ENCODE measurements at places on chromosomes 7 and 10.

DNA sequence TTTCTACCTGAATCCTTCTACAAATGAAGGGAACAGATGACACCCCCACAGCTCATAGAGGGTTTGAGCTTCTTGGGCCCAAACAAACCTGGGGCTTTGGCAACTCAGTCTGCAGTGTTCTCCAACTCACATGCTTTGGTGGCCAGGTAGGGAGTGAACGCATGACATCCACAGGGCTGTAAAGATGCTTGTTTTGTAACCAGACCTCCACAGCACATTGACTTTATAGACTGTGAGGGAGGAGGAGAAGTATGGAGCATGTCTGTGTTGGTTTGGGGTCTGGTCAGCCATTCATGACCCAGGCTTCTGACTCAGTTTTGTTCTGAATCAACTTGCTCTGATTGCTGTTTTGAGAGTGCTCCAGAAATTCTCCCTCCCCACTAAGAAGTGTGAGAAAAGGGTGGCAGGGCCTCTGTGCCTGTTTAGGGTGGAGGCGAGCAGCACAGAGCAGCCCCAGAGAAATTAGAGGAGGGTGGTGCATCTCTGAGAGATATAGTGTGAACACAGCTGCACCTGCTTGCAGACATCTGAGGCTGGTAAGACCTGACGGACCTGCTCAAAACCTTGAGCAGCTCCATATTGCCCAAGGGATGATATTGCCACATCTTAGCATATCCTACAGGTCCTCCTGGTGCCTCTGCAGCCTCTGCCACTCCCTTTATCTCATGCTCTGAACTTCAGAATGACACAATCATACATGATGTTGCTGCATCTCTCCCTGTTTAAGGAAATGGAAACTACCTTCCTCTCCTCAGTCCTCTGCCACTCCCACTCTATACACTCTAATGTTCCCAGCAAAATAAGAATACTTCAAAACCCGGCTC lies 287.7 kb downstream of the ABCA13 start:
- DNase-seq, result no peak

GRCh38 chr7:26008428-26008827 lies 143.6 kb upstream of the NFE2L3 start:
- no peak for DNase-seq

GRCh38 chr7:45978731-45979211 lies 57.7 kb upstream of the IGFBP3 start:
- DNase-seq, result no peak

DNA sequence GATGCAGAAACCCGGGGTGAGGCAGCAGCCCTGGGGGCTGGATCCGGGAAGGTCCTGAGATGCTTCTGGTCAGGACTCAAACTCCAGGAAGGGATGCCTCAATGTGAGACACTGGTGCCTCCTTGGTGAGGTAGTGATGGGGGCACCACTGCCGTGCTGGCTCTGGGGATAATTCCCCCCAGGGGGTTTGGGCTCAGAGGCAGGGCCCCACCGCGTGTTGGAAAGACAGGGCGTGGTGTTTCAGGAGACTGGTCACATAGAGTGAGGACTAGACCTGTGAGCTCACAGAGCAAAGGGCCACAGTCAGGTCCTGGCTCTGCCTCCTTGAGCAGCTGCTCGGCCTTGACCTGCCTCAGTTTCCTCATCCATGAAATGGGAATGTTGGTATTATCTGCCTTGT lies 361.9 kb downstream of the GLRX3 start:
- DNase-seq, result no peak

DNA sequence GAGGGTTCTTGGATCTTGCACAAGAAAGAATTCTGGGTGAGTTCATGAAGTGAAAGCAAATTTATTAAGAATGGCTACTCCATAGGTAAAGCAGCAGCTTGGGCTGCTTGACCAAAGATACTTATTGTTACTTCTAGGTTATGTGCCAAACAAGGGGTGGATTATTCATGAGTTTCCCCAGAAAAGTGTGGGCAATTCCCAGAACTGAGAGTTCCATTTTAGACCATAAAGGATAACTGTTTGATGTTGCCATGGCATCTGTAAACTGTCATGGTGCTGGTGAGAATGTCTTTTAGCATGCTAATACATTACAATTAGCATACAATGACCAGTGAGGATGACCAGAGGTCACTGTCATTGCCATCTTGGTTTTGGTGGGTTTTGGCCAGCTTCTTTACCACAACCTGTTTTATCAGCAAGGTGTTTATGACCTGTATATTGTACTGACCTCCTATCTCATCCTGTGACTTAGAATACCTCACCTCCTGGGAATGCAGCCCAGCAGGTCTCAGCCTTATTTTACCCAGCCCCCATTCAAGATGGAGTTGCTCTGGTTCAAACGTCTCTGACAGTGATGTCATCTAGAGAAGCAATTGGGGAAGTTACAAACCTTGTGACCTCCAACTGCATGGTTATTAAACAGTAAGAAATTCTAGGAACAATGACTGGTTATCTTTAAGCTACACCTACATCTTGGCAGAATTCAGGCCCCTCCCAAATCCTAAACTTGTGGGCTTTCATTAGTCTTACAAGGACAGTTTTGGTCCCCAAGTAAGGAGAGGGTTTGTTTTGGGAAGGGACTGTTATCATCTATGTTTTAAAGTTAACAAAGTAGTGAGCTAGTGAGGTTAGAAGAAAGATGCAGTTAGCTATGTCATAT lies 48.0 kb upstream of the INHBA start:
- no peak for DNase-seq

DNA sequence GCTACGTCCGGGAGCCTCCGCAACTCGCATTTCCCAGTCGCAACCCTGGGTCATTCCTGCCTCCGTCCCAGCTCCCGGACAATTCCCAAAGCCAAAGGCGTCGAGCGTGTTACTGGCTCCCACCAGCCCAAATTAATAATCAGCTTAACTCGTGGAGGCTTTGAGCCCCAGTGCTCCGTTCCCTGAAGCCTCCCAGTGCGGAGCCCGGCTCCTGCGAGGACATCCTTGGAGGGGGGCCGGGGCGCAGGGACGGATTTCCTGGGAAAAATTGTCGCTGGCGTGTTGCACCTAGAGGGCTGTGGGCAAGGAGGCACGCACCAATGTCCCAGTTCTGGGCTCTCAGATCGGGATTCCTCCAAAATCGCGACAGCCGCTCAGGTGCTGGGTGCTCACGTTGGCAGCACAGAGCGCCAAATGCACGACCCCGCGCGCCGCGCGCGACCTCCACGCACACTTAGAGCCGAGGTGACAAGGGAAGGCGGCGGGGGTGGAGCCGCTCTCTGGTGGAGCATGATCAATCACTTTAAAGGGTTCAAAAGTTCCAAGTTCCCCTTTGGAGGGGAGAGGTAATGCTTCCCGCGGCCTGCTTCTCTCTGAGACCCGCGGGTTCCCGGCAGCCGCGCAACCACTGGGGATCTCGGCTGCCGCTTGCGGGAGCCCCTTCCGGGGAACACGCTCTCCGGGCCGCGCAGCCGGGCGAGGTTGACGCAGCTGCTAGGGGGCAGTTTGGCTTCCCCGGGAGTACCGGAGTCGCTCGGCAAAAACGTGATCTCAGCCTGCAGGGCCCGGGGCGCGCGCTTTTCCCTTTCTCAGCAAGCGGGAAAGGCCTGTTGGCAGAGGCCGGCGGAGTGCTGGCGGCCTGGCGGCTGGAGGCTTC lies 25.5 kb downstream of the SKIDA1 start:
- no peak for DNase-seq

DNA sequence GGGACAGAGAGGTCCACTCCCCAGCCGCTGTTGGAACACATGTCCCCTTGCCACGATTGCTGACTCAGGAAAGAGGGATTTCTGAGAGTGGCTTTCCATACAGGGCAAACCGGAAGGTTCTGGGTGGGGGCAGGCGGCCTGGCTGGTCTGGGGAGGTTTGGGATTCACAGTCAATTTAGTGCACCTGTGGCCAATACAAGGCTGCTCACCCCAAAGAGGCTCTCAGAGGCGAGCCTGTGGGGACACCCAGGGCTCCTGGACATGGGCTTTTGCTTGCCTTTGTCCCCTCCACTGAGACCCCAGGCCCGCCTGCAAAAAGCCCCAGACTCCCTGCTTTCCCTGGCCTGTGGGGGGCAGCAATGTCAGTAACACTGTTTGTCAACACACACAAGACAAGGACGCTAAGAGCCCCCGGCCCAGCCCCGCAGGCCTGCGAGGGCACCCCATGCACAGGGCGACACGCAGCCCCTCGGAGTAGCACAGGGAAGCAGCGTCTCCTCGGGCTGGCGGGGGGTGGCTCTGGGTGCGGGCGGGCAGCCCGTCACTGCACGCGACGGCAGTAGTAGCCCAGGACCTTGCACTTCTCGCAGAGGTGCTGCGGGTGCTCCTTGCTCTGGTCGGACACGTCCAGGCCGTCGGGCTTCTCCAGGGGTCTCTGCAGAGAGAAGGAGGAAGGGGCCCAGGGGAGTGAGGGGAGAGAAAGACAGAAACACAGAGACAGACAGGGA lies 38.7 kb downstream of the PPIF start:
- DNase-seq, result no peak

DNA sequence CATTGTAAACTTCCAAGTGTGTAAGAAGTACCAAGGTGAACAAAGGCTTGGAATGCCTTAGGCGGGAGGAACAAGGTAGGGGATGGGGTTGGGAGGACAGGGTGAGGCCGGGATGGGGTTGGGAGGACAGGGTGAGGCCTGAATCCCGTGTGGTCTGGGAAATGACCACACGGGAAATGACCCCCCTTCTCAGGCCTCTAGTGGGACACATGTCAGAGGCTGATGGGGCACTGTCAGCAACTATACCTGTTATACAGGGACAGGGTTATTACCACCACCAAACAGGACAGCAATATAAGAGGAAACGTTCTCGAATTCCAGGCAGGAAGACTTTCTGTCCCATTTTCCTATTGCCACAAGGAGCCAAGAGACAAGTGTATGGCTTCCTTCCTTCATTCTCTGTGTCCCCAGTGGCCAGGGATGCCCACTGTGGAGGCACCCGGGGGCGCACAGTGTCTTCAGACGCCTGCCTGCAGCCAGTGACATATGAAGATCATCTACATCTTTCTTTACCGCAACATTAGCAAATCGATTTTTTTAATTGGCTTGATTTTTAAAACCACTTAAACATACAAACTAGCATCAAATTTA lies 1.3 kb downstream of the MKI67 start:
- no peak for DNase-seq

GRCh38 chr10:62424026-62424425 lies 49.9 kb downstream of the ZNF365 start:
- DNase-seq, result no peak

GRCh38 chr10:114624951-114625780 lies 32.9 kb downstream of the ABLIM1 start:
- no peak for DNase-seq

DNA sequence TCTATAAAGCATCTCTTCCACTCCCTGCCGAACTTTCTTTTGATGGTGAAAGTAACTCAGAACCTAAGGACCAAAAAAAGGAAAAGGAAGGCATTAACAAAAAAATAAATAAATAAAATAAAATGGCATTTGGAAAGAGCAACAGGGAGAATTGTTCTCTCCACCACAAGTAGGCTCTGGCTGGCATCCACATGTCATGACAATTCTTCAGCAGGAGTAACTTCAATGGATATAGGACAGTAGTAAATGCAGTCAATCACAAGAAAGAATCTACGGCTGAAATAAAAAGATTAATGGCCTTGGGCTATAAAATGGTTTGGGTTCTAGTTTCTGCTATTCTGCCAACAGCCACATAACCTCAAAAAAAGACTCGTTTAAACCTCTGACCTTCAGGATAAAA lies 23.9 kb downstream of the NCAPG2 start:
- DNase-seq, result no peak

DNA sequence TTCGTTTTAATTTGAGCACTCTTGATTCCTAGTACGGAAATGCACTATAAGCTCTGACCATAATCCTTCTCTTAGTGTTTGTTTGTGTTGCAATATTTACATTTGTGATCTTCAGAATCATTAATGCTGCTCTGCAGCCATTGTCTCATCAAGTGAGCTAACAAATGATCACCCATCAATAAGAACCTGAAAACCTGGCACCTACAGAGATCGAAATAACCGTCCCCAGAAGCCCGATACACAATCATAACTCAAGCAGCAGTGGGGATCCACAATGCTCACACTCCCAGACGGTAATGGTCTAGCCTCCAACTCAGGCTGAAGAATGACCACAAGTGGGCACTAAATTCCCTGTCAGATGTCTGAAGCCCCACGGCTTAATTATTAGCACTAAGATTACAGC lies 156.0 kb upstream of the NFE2L3 start:
- DNase-seq, result no peak

- DNase-seq, result no peak
Observed at GRCh38 chr10:70169011-70169410, 1.3 kb downstream of the SAR1A start.

GRCh38 chr7:131139462-131139861 lies 188.2 kb upstream of the MKLN1 start:
- DNase-seq, result no peak
